Testis (tissue), 5 donors: ENCODE measurements at places on chromosomes 4 and X.

DNA sequence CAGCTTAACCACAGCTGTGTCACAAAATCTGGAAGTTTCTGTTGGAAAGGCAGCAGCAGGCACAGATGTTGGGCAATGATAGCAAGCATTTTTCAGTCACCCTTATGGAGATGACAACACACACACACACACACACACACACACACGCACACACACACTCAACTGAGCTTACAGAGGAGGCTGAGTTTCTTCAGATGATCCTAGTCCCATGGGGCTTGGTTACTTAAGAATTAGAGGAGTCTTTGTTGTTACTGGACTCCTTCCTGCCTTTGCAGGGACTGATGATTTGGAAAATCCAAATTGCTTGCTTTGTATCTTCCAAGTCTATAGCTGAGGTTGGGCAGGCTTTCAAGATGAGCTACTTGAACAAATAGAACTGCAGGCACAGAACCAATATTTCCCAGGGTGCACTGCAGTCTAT, 740.1 kb upstream of the PITX2 start:
- no peak overlapping the region for H3K4me3 ChIP-seq

DNA sequence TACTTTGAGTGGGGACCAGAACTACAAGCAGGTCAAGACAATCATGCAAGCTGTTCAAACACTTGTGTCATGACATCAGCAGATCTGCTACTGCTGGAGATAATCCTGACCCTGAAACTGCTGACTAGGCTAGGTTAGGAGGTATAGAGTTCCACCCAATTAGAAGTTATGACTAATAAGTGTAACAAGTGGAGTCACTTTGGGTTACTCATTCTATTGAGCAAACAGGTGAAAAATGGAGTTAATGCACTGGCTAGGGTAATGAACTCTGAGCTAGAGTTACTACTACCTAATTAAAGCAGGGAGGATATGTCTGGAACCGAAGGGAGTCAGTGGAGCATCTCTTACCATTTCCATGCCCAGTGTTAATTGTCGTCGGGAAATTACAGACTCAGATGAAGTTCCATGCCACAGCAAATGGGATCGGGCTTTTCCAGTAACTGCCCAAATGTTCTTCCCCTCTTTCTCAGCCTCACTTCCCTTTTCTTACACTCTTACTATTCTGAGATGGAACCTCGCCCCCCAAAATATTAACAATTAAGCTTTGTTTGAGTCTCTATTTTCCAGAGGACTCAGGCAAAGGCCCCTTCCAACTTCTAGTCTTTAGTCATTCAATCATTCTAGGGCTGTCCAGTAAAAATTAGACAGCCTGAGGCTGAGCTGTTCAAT, 19.8 kb upstream of the MANBA start:
- H3K4me1 ChIP-seq = no peaks in the 10 kb centered on the region
- no peak overlapping the region for H3K4me3 ChIP-seq
- no peaks in the 10 kb centered on the region for H3K27me3 ChIP-seq
- no peak for DNase-seq
- H3K27ac ChIP-seq = no peak overlapping the region
- H3K36me3 ChIP-seq = no peaks in the 10 kb centered on the region

- H3K27ac ChIP-seq = no peak overlapping the region
- peak; percentile 30 for DNase-seq
- H3K4me1 ChIP-seq = no peaks in the 10 kb centered on the region
- no peaks in the 10 kb centered on the region for H3K36me3 ChIP-seq
- H3K4me3 ChIP-seq = no peak overlapping the region
- H3K27me3 ChIP-seq = no peaks in the 10 kb centered on the region
These were observed 77.6 kb downstream of the CCKAR start for GRCh38 chr4:26412381-26413372.

DNA sequence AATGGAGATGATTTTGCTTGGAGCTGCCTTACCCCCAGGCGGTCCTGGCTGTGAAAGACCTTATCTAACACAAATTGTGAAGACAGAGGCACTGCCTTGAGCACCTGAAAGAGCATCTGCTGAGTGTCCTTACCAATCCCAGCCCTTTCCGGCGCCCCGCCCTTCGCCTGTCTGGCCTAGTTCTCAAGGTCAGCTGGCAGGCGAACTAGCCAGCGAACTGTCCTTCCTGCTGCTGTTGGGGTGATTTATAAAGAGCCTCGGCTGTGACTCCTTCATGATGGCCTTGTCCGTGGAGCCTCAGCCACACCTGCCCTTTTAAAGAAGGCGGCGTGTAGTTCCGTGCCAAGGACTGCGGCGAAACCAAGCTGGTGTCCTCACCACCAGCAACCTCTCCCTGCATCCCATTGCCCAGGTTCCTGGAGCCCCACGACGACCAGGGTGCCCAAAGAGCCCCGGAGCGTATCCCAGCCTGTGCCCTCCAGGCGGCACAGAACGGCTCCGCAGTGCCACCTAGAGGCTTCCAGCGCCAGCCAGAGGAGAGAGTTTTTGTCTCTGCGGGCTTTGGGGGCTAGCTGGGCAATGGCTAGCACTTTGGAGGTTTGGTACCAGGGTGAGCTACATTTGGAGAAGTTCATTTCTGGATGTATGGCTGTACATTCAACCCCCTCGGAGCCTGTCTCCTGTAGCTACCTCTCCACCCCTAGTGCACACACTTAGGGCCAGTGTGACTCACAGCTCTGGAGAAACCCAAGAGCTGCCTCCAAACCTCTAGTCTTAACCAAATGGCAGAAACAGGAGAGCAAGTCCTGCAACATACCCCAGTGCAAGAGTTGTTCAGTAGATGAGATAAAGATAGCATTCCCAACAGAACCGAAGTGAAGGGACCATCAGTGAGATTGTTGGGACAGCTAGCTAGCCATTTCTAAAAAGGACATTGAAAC, 36.8 kb upstream of the VMA21 start:
- no peaks in the 10 kb centered on the region for H3K36me3 ChIP-seq
- DNase-seq = peak; percentile 35
- no peak overlapping the region for H3K27ac ChIP-seq
- no peaks in the 10 kb centered on the region for H3K27me3 ChIP-seq
- H3K4me3 ChIP-seq = no peak overlapping the region

DNA sequence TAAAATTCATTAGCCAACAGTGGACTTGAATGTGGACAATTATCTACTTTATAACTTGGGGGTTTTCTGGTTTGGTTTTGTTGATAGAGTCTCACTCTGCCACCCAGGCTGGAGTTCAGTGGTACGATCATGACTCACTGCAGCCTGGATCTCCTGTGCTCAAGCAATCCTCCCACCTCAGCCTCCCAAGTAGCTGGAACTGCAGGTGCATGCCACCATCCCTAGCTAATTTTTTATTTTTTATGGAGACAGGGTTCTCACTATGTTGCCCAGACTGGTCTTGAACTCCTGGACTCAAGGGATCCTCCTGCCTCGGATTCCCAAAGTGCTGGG, 12.4 kb upstream of the ELF2 start:
- H3K27me3 ChIP-seq = no peaks in the 10 kb centered on the region
- H3K4me3 ChIP-seq = no peak overlapping the region
- no peaks in the 10 kb centered on the region for H3K36me3 ChIP-seq
- no peak overlapping the region for H3K27ac ChIP-seq
- H3K4me1 ChIP-seq = peaks cover 4% of the 10 kb centered on the region

GRCh38 chrX:34058005-34058404, 74.1 kb downstream of the FAM47A start:
- H3K27ac ChIP-seq = no peak overlapping the region
- no peak overlapping the region for H3K4me3 ChIP-seq
- no peaks in the 10 kb centered on the region for H3K27me3 ChIP-seq
- no peak for DNase-seq
- no peaks in the 10 kb centered on the region for H3K36me3 ChIP-seq
- H3K4me1 ChIP-seq = no peaks in the 10 kb centered on the region

- peak overlapping the region; percentile 74 for H3K27ac ChIP-seq
- H3K4me3 ChIP-seq = peak overlapping the region; percentile 58
- no peaks in the 10 kb centered on the region for H3K36me3 ChIP-seq
These were observed 584 bp downstream of the SUV39H1 start for GRCh38 chrX:48696909-48697727.

DNA sequence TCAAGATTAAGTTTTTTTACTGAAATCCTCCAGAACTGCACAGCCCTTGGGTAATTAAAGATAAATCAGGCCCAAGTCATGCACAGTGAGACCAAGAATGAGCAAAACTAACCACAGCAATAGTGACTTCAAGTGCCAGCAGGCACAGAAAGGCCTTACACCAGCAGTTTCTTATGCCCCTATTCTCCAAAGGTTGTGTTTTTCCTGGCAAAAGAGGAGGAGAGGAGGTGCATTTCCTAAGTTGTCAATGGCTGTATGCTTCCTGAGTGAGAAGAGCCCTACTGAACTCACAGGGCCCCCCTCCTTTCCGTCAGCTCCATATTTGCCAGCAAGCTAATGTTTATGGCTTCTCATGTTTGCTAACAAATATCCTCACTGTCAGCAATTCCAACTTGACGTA, 418.7 kb upstream of the INTU start:
- no peaks in the 10 kb centered on the region for H3K36me3 ChIP-seq
- H3K4me3 ChIP-seq = no peak overlapping the region
- peaks cover 36% of the 10 kb centered on the region for H3K4me1 ChIP-seq
- H3K27ac ChIP-seq = peak overlapping the region; percentile 63
- peak; percentile 42 for DNase-seq

- H3K36me3 ChIP-seq = no peaks in the 10 kb centered on the region
- no peak for DNase-seq
- H3K27me3 ChIP-seq = no peaks in the 10 kb centered on the region
These were observed 357 bp upstream of the IGBP1 start for GRCh38 chrX:70132877-70133302.

DNA sequence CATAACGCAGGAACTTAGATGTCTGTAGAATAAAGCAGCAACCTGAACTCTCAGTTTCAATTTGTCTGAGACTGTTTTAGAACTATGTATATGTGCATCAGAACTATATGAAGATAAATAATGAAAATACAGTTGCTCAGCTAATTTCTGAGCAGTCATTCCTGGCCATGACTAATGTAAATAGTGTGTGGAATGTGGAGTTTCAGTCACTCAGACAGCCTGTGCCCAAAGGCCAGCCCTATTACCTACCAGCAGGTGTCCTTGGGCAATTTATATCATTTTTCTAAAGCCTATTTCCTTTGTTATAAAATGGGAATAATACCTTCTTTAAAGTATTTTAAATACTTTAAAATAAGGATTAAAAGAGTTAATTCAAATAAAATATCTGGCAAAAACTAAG, 56.0 kb upstream of the RELL1 start:
- H3K36me3 ChIP-seq = no peaks in the 10 kb centered on the region
- H3K27ac ChIP-seq = no peak overlapping the region
- H3K4me3 ChIP-seq = no peak overlapping the region
- no peaks in the 10 kb centered on the region for H3K4me1 ChIP-seq
- no peaks in the 10 kb centered on the region for H3K27me3 ChIP-seq

- DNase-seq = no peak
- H3K27ac ChIP-seq = no peak overlapping the region
- no peaks in the 10 kb centered on the region for H3K27me3 ChIP-seq
- no peak overlapping the region for H3K4me3 ChIP-seq
- no peaks in the 10 kb centered on the region for H3K4me1 ChIP-seq
These were observed 44.2 kb downstream of the MTHFD2L start for GRCh38 chr4:74202062-74202586.

GRCh38 chr4:154707877-154708276, 35.9 kb upstream of the LRAT start:
- no peak overlapping the region for H3K4me3 ChIP-seq
- H3K4me1 ChIP-seq = no peaks in the 10 kb centered on the region
- H3K36me3 ChIP-seq = no peaks in the 10 kb centered on the region
- H3K27ac ChIP-seq = no peak overlapping the region
- DNase-seq = peak; percentile 60
